Mammary epithelial cell (primary cell): ENCODE measurements at places on chromosomes 1 and 21. TPM values are rescaled to one million over a fixed set of nuclear protein-coding genes. Genes with fewer than 3 reads are reported as not detected.

GRCh38 chr1:75733661-75734060 lies 9.2 kb downstream of the ACADM start:
- DNase-seq = no peak

- peak; percentile 1 for DNase-seq
Measured at GRCh38 chr1:194975913-194976312, 1632.3 kb downstream of the KCNT2 start.

DNA sequence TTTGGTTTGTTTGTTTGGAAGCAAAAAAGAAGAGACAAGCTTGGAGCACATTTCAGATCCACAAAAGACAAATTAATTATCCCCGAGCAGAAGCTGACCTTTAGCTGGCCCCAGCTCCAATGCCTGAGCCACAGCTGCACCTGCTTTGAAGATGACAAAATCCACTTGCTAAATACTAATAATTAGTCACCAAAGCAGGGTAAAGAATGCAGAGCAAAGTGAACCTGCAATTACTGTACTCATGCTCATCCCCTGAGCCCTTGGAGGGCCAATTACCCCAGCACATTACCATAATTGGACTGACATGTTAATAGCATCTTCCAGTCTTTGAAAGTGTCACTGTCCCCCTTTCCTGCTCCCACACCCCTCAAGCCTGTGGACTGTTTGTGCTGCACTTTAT lies 38.2 kb upstream of the KCND3 start:
- no peak for DNase-seq

DNA sequence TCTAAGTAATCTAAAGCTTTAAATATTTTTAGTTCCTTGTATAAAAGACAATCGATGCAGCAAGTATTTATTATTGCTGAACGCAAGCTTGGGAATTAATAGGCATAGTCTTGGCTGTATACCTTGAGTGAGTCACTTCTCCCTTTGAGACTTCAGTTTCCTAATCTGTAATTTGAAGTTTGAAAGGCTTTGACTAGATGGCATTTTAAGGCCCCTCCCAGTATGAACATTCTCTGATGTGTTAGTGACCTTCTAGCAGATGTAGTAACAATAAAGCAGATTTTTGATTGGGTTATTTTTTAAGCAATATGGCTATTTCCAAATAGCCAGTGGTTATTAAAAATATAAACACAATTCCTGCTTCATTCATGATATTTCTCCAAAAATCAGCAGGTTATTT lies 58.2 kb downstream of the DUSP10 start:
- DNase-seq = no peak

GRCh38 chr1:33443080-33443704 lies 12.3 kb upstream of the PHC2 start:
- no peak for DNase-seq

- DNase-seq = no peak
Measured at GRCh38 chr1:228031276-228031995, 24.6 kb downstream of the WNT3A start.

DNA sequence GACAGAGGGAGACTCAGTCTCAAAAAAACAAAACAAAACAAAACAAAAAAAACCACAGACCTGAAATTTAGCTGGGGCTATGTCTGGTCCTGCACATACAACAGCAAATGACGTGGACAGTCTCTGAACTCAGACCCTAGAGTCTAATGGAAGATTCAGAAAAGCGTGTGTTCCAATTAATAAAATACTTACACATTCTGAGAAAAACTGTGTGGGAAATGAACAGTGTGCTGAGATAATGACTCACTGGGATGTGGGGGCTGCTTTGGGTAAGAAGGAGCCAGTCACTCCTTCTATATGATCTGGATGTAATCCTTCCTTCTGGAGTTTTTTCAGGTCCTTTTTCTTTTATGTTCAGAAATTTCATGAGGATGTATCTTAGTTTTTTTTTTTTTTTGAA lies 29.4 kb downstream of the CLDN14 start:
- no peak for DNase-seq

GRCh38 chr21:45747802-45748445 lies 104.4 kb downstream of the PCBP3 start:
- DNase-seq = peak; percentile 77

DNA sequence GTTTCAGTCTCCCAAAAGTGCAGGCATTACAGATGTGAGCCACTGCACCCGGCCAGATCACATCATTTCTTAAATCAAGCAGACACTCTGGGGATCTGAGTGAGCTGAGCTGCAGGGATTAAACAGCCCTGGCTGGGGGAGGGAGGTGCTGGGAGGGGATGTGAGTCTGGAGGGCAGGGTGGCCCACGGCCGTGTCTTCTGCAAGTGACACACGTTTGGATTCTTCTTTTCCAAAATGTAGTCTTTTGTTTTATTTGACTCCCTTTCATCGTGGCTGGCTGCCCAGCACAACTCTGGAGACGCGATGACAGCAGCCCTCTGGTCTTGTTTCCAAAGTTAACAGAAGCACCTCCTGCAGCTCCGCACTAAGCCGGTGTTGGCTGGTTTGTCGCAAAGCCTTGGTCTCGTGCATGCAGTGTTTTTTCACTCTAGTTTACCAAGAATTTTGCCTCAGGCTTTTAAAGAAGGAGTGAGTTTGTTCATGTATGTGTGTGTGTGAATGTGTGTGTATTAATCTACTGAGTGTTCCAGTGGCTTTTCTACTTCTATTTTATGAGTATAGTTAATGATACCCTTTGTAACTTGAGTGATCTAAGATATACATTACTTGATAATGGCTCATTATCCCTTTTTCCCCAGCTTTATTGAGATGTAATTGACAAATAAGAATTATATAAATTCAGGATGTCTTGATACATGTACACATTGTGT lies 2.8 kb upstream of the KRTAP10-5 start:
- DNase-seq = no peak

DNA sequence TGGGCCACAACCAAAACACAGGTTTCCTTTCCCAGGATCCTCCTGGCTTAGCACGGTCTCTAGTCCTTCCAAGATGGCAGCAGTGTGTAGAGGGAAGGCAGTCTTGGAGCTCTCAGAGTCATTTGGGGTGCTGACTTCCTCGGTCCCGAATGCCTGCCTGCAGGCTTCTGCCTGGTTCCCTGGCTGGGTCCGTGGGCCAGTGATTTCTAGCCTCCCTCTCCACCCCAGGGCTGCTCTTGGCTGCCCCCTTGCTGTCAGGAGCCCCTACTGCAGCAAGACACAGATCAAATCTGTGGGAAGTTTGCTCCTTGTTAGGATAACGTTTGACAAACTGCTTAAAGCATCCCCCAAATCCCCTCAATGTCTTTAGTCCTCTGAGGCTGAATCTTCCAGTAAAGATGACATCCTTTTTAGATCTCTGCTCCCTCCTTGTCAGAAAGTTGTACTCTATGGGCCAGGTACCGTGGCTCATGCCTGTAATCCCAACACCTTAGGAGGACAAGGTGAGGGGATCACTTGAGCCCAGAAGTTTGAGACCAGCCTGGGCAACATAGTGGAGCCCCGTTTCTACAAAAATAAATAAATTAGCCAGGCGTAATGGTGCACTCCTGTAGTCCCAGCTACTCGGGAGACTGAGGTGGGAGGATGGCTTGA lies 272.5 kb downstream of the RRAGC start:
- DNase-seq = peak; percentile 15

GRCh38 chr21:44088401-44088780 lies 18.8 kb upstream of the PWP2 start:
- DNase-seq = no peak

- no peak for DNase-seq
Measured at GRCh38 chr1:207334337-207334736, 12.9 kb downstream of the CD55 start.

GRCh38 chr1:17184161-17184665 lies 20.7 kb upstream of the PADI1 start:
- no peak for DNase-seq

GRCh38 chr1:92975551-92976232 lies 14.4 kb upstream of the DIPK1A start:
- DNase-seq = no peak

- peak; percentile 92 for DNase-seq
Measured at GRCh38 chr1:236016782-236017400, 48.0 kb downstream of the NID1 start.

DNA sequence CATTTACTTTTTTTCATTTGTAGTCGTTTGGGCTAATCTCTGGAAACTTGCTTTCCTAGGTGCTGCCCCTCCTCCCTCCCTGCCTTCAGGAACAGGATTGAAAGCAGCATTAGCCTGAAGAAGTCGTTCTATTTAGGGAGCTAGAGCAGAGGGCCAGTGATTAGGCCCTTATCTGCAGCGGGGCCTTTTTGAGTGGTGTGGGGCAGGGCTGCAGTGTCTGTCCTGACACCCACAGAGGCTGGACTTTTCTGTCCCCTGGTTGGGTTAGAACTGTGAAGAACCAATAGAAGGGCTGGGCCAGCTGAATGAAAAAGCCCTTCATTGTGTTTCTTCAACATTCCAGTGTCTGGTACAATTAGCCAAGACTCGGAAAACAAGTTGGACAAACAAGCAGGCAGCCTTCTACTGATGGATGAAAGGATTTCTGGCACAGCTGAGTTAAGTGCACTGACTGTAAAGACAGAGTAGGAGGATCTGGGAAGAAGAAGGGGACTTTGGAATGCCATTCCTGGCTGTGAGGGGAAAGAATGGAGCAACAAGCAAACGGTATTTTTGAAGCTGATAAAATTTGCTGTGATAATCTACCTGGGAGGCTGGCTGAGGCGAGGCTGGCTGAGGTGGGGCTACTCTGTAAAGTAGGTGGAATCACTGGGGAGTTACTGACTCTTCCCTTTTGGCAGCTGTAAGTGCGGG lies 9.7 kb downstream of the MACF1 start:
- peak; percentile 54 for DNase-seq

DNA sequence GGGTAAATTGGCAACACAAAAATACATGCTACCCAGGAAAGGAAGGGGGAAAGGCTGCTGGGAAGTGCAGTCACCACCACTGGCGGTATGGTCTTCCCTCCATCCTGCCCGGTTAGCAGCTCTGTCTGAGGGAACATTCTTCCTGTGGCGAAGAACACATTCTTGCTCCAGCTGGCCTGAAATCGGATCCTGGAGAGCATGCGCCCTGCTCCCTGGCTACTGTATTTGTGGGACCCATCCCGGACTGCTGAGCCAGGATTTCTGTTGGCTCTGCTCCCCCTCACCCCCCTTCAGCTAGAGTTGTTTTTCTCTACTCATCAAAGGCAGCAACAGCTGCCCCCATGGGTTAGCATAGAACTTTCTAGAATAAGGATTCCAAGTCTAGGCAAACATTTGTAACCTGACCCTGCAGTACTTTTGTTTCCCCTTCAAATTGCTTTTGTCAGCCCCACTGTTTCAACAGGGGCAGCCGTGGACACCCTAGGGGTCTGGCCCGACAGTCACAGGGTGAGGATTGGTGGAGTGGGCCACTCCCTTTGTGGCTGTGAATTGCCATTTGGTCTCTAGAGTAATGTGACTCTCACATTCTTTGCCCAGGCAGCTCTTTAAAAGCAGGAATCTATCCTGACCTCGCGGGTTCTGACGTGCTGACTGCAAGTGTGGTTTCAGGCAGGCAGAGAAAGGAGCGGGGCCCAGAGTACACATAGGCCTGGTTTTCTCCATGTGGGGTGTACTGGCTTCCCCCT lies 157.7 kb downstream of the TOMM20 start:
- peak; percentile 80 for DNase-seq

DNA sequence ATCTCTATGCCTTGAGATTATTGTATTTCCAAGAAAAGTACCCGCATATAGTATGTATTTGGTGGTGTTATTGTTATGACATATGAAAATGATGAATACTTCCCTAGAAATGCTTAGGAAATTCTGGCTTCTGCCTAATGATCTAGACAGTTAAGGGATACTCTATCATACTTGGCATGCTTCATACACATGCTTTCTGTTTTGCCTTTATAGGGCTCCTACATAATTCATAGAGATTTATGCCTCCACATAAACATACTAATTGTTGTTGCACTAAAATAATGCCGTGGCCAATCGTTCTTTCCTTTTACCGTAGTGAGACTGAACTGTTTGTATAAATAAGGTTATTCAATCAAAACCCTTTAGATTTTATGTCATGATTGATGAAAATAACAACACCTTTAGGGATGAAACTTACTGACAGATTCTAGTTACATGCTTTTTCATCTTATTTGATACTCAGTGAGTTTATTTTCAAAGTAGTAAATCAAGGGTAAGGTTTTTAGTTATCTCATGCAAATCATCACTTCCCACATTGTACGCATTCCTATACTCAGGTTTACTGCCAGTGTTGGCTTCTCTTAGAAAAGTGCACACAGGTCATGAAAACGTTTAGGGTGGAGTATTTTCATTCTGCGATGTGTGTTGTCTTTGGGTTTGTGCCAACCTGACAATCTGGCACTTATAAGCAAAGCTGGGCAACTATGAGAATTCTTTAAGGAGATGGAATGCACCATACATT lies 40.5 kb upstream of the SCYL3 start:
- DNase-seq = peak; percentile 37

- peak; percentile 51 for DNase-seq
Measured at GRCh38 chr1:233328142-233328921, 808 bp downstream of the MAP3K21 start.

DNA sequence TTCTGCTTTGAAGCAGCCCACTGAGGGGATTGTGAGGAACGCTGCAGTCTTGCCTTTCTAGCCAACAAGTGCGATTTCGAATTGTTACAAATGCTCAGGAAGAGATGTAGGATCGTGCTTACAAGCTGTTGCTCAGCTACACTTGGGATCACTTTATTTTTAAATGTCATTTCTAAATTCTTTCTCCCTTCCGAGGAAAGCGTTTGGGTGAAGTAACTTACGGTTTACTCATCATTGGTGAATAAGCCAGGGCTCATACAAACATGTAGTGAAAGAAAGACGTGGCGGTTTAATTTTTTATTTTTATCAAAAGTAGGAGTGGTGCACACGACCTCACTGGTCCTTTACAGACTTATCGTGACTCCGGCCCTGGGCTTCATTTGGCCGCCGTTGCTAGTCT lies 386.6 kb downstream of the KIF26B start:
- DNase-seq = no peak

GRCh38 chr1:95140791-95141190 lies 23.6 kb downstream of the TLCD4 start:
- DNase-seq = no peak

DNA sequence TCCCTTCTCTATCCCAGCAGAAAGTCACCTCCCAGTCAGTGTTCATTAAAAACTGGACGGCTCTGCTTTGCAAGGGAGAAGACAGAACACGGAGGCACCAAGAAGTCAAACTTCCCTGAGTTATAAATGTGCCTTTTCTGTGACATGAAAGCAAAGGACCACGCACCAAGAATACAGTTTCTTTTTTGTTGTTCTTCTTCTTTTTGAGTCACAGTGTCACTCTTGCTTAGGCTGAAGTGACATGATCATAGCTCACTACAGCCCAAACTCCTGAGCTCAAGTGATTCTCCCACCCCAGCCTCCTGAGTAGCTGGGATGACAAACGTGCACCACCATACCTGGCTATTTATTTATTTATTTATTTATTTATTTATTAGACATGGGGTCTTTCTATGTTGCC lies 22.7 kb downstream of the GLUL start:
- DNase-seq = no peak

GRCh38 chr1:54547601-54548388 lies at the start of gene ACOT11:
Gene ACOT11 (plus strand): TSS chr1:54548228. CDS start chr1:54548310, 82 bp downstream.
- DNase-seq = no peak

The DENND4B gene
- total RNA-seq = 36.9 and 41.3 TPM in 2 replicates

The LCE3E gene
- total RNA-seq = not detected in 2 replicates

The COL18A1 gene
- total RNA-seq = 45.6 and 57.4 TPM in 2 replicates

The SPRR2B gene
- not detected in 2 replicates for total RNA-seq

The SH3BGR gene
- 5.0 TPM for total RNA-seq

The TESK2 gene
- 3.0 and 3.8 TPM in 2 replicates for total RNA-seq

The MXRA8 gene
- not detected in 2 replicates for total RNA-seq

The KRTAP6-2 gene
- not detected in 2 replicates for total RNA-seq
